Mammary epithelial cell (primary cell): ENCODE measurements at places on chromosomes 7 and 10.

GRCh38 chr10:132632091-132632561 lies 94.5 kb downstream of the INPP5A start:
- DNase-seq, result no peak

- no peak for DNase-seq
Measured at GRCh38 chr10:71911296-71911953, 52.8 kb upstream of the CHST3 start.

- DNase-seq, result no peak
Measured at GRCh38 chr7:5484921-5485320, 61.3 kb upstream of the TNRC18 start.

GRCh38 chr7:95433952-95434556 lies 774 bp downstream of the PON2 start:
- DNase-seq, result no peak

- no peak for DNase-seq
Measured at GRCh38 chr7:133051066-133051465, 30.8 kb downstream of the CHCHD3 start.
